ENCODE measurements at places on chromosomes 16 and 17. TPM values are rescaled to one million over a fixed set of nuclear protein-coding genes. Genes with fewer than 3 reads are reported as not detected.

- no peak for DNase-seq
These were observed 21.4 kb downstream of the NT5M start for GRCh38 chr17:17324616-17325015.

DNA sequence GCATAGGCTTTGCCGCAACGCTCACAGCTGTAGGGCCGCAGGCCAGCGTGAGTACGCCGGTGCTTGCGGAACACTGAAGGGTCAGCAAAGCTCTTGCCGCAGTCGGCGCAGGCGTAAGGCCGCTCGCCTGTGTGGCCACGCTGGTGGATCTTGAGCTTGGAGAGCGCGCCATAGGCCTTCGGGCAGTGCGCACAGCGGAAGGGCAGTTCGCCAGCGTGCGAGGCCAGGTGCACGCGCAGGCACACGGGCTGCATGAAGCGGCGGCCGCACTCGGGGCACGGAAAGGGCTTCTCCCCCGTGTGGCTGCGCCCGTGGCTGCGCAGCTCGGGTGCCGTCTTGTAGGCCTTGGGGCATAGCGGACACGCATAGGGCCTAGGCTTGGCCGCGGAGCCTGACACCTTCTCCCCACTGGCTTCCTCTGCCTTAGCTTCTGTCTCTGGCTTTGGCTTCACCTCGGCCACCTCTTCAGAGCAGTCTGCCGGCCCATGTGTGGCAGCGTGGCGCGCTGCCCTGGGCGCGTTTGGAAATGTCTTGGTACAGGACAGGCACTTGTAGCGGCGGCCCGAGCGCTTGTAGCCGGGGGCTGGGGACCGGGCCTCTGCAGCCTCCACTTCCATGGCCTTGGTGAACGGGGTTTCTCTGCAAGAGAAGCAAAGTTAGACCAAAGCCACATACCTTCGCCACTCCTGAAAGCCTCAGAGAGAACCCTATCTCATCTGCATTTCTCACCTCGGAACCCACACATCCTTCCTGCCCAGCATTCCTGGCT, 10.0 kb downstream of the ZNF668 start:
- DNase-seq = peak; percentile 77

DNA sequence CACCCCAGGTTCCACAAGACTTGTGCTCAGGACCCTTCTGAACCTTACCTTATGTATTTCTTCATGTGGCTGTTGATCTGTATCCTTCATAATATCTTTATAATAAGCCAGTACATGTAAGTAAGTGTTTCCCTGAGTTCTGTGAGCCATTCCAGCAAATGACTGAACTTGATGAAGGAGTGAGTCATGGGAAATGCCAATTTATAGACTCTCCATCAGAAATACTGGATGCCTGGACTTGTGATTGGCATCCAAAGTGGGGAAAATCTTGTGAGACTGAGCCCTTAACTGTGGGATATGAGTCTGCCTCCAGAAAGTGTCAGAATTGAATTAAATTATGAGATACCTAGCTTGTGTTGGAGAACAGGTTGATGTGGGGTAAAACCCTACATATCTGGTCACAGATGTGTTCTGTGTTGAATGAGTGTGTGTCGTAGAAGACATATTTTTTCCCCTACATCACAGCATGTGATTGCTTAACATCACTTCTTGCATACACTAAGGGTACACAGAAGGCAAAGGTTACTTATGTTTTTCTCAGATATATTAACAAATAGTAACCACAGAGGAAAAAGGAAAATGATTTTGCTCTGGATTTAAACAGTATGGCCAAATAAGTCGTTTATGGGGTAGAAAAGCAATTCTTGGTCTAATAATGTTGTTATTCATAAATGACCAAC, 70.2 kb upstream of the NETO2 start:
- DNase-seq = no peak

DNA sequence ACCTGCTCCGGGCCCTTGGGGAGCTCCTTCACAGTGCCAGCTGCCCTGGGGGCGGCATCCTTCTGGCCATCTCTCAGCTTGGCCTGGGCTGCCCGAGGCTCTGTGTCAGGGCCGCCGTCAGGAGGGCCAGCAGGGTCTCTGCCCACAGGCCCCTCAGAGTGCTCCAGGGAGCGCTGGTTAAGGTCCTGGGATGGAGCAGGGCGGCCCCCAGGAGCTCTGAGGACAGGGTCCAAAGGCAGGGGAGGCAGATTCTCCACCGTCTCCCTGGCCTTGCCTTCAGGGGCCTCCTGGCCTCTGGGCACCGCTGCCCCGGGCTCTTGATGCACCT, 7.2 kb downstream of the NDUFAF8 start:
- no peak for DNase-seq

- no peak for DNase-seq
These were observed 5.2 kb downstream of the TBX6 start for GRCh38 chr16:30086291-30087140.

DNA sequence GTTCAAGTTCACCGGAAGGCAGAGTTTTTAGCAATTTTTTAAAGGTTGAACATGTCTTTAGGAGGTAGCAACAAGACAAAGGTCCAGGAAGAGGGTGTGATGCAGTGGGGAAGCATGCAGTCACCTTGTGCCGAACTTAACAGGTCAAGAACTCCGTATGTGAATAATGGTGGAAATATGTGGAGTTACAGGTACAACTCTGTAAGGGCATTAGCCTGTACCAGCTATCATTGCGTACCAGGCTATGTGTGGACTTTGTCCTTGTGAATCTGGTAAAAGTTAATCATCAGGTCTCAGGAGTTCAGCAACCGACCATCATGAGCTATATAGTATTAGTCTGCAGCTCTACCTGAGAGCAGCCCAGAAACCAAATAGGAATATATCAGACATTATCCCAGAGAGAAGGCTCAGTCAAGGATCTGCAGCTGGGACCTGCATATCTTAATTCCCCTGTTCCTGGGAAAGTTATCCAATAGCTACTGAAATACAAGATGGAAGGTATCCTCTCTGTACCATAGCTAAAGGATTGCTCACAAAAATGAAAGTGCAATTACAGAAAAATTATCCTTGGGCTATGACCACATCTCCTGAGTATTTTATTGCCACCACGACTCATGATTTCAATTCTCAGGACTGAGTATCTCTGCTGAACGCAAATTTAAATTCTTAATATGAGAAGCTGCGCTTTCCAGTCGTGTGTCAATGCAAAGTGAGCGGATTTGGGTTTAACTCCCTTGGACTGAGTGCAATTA, 469.3 kb downstream of the CDH13 start:
- DNase-seq = no peak

- no peak for DNase-seq
These were observed 37.2 kb downstream of the GLP2R start for GRCh38 chr17:9862949-9863348.

DNA sequence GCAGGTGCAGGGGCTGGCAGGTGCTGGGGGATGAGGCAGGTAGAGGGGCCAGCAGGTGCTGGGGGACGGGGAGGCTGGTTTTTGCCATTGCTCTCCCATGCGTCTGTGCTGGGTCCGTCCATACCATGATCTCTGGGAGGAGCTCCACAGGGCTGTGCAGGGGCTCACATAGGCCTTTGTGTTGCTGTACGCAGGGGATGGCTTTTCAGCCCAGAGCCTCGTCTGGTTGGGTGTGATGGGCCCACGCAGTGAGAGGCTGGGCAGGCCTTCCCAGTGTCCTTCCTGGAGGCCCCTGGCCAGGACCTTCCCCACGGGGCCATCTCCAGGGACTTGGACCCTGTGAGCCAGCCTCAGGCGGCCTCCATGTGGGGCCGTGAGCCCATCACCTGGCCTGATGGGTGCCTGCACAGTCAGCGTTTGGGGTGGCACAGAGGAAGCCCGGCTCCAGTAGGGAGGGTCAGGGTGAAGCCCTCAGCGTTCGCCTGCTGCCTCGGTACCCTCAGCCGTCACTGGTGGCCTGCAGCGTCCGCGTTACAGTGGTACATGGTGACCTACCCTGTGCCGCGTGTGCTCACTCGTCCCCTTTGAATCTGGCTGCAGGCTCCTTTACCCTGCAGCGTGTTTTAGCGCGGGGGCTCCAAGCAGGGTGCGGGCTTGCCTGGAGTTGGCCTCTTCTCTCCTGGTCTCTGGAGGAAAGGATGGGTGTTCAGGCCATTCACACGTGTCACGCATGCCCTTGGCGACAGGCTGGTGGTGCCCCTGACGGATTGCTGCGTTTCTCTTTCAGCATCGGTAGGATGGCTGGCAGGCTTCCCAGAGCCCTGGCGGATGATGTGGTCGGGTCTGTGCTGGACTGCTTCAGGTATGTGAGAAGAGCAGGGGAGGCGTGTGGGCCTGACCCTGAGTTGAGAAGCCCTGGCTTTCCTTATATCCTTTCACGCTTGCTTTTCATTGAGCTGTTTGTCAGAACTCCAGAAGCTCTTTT, 30.6 kb downstream of the ZNF750 start:
- DNase-seq = no peak

- DNase-seq = no peak
These were observed 8.0 kb downstream of the PDF start for GRCh38 chr16:69322343-69322742.

ADAD2 gene
- not detected for polyA plus RNA-seq

GPR142 gene
- 0.49 TPM for polyA plus RNA-seq

Measured in immature natural killer cell (primary cell).